Posterior vena cava (tissue), 2 donors: ENCODE measurements at places on chromosomes 1 and 21. TPM values are rescaled to one million over a fixed set of nuclear protein-coding genes. Genes with fewer than 3 reads are reported as not detected.

DNA sequence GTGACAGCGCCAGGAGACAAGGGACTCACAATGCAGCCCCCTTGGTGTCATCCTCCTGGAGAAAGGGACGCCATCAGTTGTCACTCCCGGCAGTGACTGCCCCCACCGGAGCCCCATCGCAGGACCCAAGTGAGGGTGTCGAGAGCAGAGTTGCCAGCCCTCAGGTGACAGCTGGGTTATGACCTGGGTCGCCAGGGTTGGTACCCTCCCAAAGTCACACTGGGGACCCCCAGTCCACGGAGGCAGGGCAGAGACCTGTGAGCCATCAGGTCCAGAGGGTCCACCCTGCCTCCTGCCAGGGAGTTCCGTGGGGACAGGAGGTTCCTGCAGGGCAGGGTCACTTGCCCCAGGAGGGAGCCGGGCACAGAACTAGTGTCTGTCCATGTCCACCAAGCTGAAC is 78.2 kb upstream of the IFFO2 start:
- peak; percentile 79 for DNase-seq

- DNase-seq = peak; percentile 93
These were observed 52.4 kb downstream of the CHD5 start for GRCh38 chr1:6127587-6128163.

Gene CDK11B
- 24.3 TPM for total RNA-seq

Gene UBE2U
- not detected for total RNA-seq

Gene TSTD1
- total RNA-seq = 12.5 TPM

DNA sequence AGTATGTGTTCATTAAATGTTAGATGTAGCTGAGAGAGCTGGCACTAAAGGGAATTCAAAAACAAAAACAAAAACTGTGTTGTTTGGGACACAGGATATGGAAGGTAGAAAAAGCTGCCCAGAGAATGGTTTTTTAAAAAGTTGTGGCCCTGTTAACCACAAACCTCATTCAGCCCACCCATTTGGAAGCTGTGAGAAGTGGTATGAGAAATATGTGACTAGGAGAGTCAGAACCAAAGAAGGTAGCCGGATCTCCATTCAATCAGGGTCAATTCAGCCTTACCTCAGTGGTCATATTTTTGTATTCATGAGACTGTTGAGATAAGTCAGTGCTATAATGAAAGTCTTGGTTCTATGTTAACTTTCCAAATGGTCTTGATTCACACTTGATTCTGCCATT is 29.8 kb upstream of the CACYBP start:
- no peak for DNase-seq

DNA sequence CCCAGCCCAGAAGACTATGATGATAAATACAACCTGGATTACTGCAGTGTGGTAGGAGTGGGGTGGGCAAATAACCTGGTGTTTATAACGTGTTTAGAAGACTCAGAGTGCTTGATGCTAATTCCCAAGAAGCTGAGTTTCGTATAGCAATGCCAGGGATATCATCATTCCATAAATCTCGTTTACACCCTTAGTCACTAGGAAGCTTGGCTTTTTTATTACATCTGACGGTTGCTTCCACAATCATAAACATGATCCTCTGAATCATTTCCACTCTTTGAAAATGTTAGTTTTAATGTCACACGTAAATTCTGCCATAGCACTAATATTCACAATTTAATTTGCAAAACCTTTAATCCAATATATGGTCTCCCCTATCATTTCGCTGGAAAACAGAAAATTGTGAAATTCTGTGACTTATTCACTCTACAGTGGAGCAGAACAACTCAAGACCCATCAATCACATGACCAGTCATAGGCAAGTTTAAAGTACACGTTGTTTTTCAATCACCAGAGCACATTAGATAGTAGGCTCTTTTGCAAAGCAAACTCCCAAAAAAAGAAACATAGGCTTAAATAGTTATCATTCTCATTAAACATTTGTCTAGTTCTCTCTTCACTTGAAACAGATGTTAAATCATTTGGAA is 321.0 kb downstream of the LTN1 start:
- no peak for DNase-seq

GRCh38 chr1:34066981-34067603 is 97.9 kb downstream of the CSMD2 start:
- DNase-seq = no peak

Gene NUF2
- 0.56 TPM for total RNA-seq

DNA sequence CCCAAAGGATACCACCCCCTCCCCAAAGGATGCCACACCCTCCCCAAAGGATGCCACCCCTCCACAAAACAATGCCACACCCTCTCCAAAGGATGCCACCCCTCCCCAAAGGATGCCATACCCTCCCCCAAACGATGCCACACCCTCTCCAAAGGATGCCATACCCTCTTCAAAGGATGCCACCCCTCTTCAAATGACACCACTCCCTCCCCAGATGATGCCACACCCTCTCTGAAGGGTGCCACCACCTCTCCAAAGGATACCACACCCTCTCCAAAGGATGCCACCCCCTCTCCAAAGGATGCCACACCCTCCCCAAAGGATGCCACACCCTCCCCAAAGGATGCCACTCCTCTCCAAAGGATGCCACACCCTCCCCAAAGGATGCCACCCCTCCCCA is 21.6 kb upstream of the TRIM17 start:
- DNase-seq = peak; percentile 48

Gene ANGPTL3
- total RNA-seq = not detected

DNA sequence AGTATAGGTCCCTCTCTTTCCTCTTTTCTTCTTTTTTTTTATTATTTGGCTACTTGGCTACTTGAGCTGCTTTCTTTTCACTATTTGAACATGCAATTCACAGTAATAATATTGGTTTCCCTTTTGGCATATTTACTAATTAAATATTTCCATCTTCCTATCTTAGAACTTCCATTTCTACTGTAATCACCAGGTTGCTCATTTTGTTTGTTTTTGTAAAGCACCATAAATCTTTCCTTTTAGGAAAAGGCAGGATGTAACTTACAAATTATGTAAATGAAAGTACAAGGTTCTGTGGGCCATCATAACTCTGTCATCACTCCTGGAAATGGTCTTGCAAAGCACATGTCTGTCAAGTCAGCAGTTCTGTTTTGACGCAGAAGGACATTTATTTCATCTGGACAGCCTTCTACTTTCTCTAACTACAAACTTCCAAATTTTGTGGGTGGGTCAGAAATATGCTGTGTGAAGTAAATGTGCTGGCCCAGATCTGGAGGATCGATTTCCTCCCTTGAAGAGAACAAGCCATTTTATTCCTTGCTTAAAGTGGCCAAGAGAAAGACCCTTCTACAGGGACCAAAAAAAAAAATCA is 71.7 kb upstream of the TNFSF18 start:
- no peak for DNase-seq

- DNase-seq = no peak
These were observed 6.2 kb upstream of the CA6 start for GRCh38 chr1:8939362-8939995.

GRCh38 chr1:30302858-30303257 is 420.5 kb downstream of the MATN1 start:
- DNase-seq = no peak

GRCh38 chr1:36965275-36966159 is 68.8 kb downstream of the GRIK3 start:
- DNase-seq = no peak

Gene CD84
- 16.8 TPM for total RNA-seq

Gene SMIM1
- 14.5 TPM for total RNA-seq

- no peak for DNase-seq
These were observed 60.7 kb downstream of the DIPK1A start for GRCh38 chr1:92900539-92900938.

DNA sequence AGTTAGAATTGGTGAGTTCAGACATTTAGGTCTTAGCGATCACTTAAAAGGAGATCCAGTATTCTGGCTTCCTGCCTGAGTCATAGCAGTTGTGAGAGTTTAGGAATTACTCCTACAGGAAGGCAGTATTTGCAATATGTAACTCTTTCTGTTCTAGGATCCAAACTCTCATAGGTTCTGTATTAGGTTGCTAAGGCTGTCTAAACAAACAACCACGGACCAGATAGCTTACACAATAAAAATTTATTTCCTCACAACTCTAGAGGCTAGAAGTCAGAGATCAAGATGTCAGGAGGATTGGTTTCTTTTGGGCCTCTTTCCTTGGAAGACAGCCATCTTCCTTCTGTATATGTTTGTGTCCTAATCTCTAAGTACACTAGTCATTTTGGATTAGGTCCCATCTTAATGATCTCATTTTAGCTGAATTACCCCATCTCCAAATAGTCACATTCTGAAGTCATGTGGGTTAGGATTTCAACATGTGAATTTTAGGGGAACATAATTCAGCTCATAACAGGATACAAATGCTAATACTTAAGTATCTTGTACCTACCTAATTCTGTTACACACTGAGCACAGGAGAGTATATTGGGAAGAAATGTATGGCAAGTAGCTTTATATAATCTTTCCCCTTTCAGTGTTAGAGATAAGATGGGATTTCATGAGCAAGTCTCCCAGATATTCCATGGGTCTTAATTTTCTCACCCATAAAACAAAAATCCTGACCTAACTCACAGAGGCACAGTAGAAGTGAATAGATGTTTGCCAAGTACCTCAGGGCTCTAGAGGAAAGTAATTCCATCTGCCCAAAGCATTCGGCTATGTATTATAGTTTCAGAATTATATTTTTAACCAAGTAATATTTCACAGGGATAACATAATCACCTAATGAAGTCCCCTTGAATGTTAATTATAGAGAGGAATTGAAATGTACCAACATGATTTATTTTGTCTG is 144.4 kb downstream of the PTBP2 start:
- no peak for DNase-seq

- DNase-seq = no peak
These were observed 165.3 kb downstream of the COL24A1 start for GRCh38 chr1:85991261-85991660.

DNA sequence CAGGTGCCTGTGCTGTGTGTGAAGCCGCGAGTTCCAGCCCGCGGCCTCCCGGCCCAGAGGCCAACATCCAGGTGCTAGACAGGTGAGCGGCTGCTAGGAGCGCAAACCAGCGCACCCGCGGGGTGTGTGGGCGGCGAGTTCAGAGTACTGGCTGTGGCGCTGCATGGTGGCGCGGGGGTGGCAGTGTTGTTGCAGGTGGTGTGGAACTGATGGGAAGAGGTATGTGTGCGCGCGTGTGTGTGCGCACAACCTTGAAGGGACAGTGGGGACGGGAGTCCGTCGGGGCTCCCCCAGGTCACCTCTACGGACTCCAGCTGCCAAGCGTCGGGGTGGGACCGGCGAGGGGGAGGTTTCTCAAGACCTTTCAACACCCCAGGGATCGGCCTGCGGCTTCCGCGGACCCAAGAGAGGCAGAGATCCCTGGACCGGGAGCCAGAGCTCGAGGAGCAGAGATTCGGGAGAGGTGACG is 433 bp upstream of the DMBX1 start:
- DNase-seq = peak; percentile 78

- DNase-seq = peak; percentile 77
These were observed 26.2 kb downstream of the STUM start for GRCh38 chr1:226574591-226575435.

GRCh38 chr1:201904579-201904978 is 15.9 kb downstream of the SHISA4 start:
- DNase-seq = no peak

DNA sequence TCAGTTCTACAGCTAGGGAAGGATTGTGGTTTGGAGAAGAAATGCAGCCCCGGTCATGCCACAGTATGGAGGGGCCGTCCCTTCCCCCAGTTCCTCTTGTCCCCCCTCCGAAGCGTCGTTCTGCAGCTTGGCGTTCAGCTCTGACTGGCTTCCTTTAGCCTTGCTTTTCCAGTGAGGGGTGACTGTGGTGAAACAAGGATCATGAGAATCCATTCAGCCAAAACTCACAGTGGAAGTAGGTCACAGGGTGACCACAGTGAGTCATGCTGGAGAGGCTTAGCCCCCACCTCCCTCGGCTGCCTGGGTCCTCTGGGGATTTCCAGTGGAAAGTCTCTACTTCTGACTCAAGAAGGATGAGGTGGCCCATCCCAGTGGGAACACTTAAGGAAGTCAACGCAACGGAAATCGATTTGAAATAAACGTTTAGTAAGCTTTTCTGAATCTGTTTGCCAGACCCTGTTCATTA is 37.3 kb upstream of the COL6A2 start:
- DNase-seq = peak; percentile 92

DNA sequence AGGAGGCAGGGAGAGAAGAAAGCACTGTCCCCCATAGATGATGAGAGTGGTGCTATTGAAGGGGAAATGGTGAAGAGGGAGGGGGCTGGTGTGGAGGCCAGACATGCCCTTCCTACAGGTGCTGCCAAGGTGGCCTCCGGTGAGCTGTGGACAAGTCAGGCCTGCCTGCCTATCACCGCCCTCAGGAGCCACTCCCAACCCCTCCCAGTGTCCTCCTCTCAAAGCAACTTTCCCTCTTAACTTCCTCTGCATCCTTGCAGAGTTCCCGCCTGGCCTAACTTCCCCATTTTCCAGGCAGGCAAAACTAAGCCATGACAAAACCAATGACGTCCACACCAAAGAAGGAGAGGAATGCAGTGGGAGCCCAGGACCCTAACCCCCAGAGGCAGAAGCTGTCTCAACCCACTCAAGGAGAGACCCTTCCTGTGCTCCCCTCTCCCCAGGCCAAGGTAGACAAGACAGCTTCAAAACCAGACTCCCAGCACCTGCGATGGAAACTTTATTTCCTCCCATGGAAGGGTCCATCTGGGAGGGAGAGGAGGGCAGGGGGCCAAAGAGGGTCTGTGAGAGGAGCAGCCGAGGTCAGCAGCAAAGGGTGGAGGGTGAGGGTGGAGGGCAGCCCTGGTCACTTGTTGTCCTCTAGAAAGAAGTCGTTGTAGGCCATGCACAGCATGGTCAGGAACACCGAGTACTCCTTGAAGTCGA is 1.0 kb upstream of the S100A6 start:
- peak; percentile 80 for DNase-seq

DNA sequence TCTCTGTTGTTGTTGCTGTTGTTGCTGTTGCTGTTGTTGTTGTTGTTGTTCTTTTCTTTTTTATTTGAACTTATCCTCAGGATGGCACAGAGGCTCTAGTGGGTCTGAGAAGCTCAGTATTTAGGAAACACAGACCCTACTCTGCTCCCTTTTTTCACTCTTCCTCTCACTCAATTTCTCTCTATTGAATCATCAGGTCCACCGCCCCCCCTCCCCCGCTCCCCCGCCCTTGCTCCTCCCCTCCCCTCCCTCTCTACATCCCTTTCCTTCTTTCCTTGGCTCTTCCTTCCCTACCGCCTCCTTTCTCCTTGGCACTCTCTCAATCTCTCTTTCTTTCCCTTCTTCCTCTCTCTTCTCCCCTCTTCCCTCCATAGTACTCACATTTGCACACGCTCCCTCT is 218.5 kb upstream of the ZC3H12A start:
- no peak for DNase-seq

DNA sequence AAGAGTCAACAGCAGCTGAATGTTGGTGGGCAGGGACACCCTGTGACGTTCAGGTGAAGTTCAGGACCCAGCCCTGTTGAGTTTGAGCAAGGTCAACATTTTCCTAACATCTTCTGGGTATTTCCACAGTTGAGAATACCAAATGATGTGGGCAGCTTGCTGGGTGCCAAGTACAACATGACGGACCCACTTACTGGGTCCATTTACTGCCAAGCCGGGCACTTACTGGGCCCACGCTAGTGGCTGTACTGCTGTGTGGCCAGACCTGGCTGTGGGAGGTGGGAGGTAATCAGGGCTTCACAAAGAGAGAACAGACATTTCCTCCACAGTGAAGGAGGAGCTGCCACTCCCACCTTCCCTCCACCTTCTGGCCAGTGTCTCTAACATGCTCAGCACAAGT is 99.2 kb downstream of the PSMG1 start:
- DNase-seq = no peak

Gene CYP4A22
- 0.10 TPM for total RNA-seq

- no peak for DNase-seq
These were observed 14.7 kb upstream of the BOLA1 start for GRCh38 chr1:149884433-149885338.

GRCh38 chr1:91120421-91120820 is 98.6 kb upstream of the ZNF644 start:
- no peak for DNase-seq
